ENCODE measurements at places on chromosomes 11 and 22.

- DNase-seq, result no peak
These were observed 55.9 kb downstream of the SPON1 start for GRCh38 chr11:14018441-14018840.

- no peak for DNase-seq
These were observed at the start of gene BRD1 for GRCh38 chr22:49827853-49828598. Gene BRD1 (minus strand): TSS chr22:49827873. CDS start chr22:49824317, 3,556 bp downstream.

DNA sequence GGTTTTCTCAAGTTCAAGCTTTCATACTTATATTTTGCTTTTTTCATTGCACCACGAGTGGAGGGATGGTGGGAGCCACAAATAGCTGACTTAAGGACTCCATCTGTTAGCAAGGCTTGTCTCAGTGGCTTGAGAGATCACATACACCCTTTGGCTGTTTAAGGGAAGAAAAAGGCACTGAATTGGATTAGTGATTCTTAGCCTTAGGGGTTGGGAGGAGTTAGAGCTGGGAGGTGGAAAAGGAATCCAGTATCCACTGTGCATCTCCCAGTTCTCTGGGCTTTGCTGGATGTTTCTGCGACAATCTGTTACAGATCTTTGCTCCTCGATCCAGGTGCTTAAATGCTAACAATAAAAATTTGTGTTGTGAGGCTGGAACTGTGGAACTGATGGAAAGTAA, 593.6 kb downstream of the CNTN5 start:
- no peak for DNase-seq

- no peak for DNase-seq
These were observed 8.5 kb downstream of the PAX6 start for GRCh38 chr11:31802609-31802989.

DNA sequence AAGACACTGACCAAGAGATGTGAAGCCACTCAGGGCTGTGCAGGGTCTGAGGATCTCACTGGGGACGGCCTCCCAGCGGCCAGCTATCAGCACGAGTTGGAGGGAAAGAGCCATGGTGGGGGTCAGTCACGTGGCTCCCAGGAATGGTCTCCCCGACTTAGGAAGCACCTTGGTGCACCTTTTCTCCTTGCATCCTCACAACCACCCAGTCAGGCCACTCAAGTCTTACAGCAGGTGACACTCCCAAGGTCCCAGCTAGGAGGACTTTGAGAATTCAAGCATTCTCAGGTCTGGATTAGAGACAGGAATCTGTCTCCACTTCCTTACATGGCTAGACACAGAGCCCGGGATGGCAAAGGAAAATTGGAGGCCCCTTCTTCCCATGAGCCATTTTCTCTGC, 2.7 kb downstream of the RNASEH2C start:
- DNase-seq, result no peak

DNA sequence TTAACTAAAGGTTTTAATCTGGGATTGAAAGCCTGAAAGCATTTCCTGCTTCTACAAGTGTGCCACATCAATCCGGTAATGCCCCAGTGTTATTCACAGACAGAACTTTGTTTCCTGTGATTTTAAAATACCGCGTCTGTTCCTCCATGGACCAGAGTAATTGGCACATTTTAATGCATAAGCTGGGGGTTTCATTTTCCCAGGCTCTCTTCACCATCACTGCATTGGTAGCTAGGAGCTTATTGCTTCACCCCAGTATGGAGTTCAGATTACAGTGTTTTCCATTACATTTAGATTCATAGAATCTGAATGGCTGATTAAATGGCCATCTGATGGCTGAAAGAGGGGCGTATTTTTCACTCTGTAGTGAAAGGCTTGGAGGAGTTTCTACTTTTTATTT, 25.7 kb upstream of the CRTAM start:
- DNase-seq, result no peak

GRCh38 chr11:32420937-32421901, 14.1 kb downstream of the WT1 start:
- no peak for DNase-seq

DNA sequence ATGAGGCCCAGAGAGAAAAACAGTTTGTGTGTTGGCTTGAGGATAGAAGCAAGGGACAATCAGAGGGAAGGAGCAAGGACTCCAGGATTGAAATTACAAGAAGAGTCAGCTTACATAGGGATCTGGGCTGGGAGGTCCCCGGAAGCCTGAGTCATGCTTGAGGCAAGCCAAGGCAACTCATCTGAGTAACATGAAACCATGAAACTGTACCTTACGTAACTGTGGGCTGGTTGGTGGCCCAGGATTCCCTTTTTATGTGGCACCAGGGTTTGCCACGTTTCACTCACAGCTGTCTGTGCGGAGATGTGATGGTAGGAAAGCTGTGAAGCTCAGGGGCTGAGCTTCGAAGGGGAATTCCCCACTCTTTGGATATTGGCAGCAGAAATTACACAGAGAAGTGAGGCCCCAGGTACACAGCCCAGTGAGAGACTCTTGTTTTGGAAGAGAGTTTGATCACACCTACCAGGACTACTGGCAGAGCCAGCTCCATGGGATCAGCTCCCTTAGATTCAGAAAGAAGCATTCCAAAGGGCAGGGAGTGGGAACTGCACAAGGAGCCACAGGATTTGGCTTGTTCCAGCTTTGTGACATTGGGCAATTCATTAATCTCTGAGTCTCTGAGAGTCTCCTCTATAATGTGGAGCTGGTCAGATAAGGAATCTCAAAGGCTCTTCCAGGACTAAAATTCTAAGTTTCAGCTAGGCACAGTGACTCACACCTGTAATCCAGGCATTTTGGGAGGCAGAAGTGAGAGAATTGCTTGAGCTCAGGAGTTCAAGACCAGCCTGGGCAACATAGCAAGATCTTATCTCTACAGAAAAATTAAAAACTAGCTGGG, 7.8 kb downstream of the SLC5A1 start:
- no peak for DNase-seq

DNA sequence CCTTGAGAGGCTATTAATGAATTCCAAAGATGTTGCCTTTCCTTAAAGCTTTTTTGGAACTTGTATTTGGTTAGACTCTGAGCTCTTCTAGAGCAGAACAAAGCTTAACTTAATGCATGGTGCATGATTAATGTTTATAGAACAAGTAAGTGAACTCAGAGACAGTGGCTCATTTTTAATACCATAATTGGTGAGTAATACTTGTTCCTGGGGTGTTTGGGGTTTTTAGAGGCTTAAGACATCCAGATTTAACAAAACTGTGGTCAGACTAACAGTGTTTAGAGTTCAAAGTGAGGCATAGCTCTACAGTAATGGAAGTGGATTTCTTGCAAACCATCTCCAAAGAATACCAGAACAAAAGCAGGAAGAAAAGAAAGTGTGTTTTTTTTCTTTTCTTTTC, 73.7 kb upstream of the CTSC start:
- DNase-seq, result no peak

GRCh38 chr22:37519268-37520195, at the start of gene CARD10:
Gene CARD10 (minus strand): TSS chr22:37519415. CDS start chr22:37519200, 215 bp downstream.
- DNase-seq, result no peak

GRCh38 chr11:74169738-74170458, 904 bp downstream of the C2CD3 start:
- no peak for DNase-seq

DNA sequence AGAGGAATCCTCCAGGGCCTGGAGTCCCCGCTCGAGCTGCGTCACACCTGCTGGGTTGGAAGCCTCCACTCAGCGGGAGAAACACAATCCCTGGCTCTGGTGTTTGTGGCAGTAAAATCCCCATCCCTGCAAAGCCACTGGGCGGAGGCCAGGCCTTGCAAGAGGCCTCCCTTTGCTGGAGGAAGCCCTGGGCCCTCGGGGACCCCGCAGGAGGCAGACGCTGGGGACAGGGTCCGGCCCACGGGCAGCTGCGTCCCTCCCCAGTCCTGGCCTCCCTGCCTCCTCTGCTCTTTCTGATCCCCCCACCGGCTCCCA, 194.7 kb downstream of the BRD1 start:
- DNase-seq, result no peak

DNA sequence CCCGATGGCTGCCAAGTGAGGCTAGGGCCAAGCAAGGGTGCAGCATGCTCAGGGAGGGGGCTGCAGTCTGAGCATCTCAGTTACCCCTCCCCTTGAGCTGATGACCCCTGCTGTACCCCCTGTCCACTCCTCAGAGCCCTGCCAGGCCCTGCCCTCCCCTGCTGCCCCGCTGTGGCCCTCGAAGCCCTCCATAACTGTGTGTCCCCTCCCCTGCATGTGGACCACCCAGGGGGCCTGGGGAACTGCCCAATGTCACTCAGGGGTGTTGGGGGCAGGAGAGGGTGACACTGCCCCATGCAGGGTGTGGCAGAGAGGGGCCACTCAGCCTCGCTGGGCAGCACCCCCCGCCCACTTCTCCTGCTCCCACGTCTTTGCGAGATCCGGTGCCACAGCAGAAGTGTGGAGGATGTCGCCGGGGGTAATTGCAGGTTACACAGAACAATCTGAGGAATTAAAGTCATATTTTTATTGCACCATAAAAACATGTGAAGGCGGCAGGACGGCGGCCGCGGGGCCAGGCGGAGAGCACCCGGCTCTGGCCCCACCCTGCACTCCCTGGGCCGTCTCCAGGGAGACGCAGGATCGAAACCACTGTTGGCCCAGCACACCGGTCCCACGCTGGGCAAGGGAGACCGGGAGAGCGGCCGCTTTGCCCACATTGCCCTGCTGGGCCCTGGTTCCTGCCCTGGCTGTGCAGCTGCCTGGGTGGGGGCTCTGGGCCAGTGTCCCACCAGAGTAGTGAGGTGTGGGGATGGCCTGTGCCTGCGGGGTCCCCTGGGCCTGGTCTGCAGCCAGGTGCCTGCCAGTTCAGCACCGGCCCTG, 18.7 kb upstream of the GNB1L start:
- no peak for DNase-seq

- no peak for DNase-seq
These were observed 40.6 kb downstream of the OSBP start for GRCh38 chr11:59574932-59575502.

- no peak for DNase-seq
These were observed 69.7 kb upstream of the SEPTIN5 start for GRCh38 chr22:19644314-19645223.

DNA sequence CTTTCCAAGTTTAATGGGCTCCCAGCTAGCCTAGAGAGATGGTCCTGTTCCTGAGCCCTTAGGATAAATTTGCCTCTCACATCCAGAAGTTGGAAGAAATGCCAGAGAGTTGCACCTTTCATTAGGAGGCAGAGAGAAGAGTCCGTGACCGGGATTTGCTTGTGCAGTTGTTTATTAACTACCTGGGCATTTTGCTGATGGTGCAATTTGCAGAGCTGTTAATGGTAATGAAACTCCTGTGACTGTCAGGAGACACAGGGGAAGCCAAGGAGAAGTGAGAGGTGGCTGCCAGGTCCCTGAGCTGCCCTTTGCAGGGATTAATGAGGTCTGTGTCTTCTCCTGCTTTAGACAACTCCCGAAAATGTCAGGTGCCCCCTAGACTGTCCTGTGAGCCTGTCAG, 69.1 kb upstream of the B3GAT1 start:
- DNase-seq, result no peak

- no peak for DNase-seq
These were observed 2.9 kb upstream of the ARFGAP2 start for GRCh38 chr11:47179655-47179991.

DNA sequence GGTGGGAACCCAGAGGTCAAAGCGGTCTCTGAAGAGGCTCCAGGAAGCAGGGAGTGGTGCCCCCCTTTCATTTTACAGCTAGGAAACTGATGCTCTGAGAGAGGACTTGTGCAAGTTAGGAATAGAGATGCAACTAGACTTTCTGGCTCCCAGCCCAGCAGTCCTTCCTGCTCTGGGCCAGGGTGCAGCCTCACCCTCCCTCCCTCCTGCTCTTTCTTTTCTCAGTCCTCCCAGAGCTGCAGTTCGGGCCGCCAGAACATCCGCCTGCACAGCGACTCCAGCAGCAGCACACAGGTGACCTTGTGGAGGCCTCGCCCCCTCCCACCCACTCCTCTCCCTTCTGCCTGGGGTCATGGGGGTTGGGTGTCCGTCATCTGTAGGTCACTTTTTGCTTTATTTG, 51.5 kb downstream of the LHFPL7 start:
- DNase-seq, result no peak

DNA sequence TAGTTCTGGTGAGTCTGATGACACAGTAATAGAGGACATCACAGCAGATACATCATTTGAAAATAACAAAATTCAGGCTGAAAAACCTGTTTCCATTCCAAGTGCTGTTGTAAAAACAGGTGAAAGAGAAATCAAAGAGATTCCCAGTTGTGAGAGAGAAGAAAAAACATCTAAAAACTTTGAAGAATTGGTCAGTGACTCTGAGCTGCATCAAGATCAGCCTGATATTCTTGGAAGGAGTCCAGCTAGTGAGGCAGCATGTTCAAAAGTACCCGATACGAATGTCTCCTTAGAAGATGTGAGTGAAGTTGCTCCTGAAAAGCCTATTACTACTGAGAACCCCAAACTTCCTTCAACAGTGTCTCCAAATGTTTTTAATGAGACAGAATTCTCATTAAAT, 38.7 kb downstream of the RTN3 start:
- no peak for DNase-seq

GRCh38 chr11:35842958-35843357, 100.9 kb upstream of the LDLRAD3 start:
- DNase-seq, result no peak

- DNase-seq, result peak; percentile 38
These were observed 929 bp downstream of the PRDM10 start for GRCh38 chr11:130001461-130002351.

DNA sequence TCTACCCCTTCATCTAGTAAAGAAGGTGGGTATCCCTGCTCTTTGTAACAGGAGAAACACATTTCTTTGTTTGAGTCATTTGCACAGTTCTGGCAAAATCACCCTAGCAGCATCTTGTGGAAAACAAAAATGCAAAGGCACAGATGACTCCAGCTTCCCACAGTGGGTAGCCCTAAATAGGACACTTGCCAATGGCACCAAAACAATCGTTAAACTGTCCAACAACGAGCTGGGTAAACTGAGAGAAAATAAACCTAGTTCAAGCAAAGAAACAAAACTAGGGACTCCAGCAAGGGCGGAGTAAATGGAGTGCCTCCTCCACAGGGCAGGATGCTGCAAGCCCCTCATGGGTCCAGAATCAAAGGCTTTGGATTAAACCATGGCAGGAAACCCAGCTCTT, 239.5 kb downstream of the NTM start:
- no peak for DNase-seq

GRCh38 chr11:69134957-69135356, 20.8 kb upstream of the SMIM38 start:
- DNase-seq, result no peak

GRCh38 chr11:44775985-44776446, 49.3 kb downstream of the TSPAN18 start:
- no peak for DNase-seq

DNA sequence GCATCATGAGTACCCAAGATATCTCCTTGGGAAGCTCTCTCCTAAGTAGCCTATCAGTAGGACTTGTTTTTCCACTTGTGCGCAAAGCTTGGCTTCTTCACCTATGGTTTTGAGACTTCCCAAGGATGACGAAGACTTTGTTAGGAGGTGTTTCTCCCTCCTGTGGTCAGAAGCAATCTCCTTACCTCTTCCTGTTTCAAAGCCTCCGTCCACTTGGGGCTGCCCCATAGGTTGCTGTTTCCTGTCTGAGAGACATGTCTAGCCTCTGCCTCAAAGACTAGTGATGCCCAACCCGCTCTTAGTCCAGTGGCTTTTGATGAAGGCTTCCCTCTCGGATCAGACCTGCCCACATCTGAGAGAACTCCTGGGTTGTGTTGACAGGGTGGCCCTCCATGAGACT, 92.9 kb downstream of the TRAF6 start:
- DNase-seq, result no peak

Data from activated naive CD4-positive, alpha-beta T cell (primary cell).